Fibroblast of upper back skin (primary cell): ENCODE measurements at places on chromosomes 1 and 21.

- no peak for DNase-seq
Observed at GRCh38 chr1:56548571-56548970, 30.8 kb downstream of the PLPP3 start.

DNA sequence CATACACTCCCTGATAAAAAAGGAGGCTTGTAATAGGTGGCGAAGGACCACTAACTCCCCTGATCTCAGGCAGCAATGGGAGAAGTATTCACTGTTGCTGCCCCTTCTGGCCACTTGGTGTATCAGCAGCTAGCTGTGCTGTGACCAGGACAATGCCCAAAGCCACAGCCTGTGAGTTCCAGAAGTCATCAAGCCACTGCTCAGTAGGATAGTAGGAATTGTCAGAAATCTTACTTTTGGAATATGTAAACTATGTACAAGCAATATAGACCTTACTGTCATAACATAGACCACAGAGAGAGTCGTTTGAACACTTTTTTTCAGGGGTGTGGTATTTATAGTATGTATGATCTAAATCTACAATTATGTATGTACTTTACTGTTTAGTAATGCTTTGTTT is 248.3 kb upstream of the CAMK1G start:
- DNase-seq = peak; percentile 40

GRCh38 chr1:214700437-214700836 is 97.4 kb downstream of the CENPF start:
- DNase-seq = no peak

- no peak for DNase-seq
Observed at GRCh38 chr1:27408151-27408550, 15.7 kb downstream of the GPR3 start.
